ENCODE measurements at places on chromosomes 1 and 21. TPM values are rescaled to one million over a fixed set of nuclear protein-coding genes. Genes with fewer than 3 reads are reported as not detected.
A peak's percentile ranks its signal among the peaks of the same experiment; 100 is the strongest.

The WDTC1 gene
- 39.8 TPM for total RNA-seq

The COL6A2 gene
- total RNA-seq, result 0.67 TPM

- no peak for DNase-seq
These were observed 35.0 kb downstream of the ARHGEF10L start for GRCh38 chr1:17574516-17574915.

DNA sequence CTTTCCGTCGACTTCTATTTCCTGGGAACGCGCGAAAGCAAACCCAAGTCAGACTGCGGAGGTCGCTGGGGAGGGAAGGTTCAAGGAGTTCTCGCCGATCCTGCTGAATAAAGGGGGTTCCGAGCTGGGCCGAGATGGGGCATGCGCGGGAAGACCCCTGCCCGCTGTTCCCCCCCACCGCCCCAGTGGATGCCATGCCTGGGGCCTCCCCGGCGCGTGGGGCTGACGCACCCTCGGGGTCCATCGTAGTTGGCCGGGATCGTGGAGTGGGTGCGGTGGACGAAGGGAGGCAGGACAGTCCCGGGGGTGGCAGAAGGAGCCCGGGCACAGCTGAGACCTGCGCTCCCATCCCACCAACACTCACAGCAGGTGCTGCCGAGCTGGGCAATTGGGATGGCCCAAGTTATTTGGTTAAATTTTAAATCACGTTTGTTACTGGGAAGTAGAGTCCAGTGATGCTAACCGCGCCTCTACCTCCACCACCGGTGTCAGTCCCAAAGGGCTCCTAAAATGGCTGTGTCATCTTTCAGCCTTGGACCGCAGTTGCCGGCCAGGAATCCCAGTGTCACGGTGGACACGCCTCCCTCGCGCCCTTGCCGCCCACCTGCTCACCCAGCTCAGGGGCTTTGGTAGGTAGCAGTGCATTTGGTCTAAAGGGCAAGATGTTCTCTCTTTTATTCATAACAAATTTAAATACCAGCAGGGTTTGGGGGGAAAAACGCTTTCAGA, 801 bp downstream of the MX1 start:
- DNase-seq, result no peak

DNA sequence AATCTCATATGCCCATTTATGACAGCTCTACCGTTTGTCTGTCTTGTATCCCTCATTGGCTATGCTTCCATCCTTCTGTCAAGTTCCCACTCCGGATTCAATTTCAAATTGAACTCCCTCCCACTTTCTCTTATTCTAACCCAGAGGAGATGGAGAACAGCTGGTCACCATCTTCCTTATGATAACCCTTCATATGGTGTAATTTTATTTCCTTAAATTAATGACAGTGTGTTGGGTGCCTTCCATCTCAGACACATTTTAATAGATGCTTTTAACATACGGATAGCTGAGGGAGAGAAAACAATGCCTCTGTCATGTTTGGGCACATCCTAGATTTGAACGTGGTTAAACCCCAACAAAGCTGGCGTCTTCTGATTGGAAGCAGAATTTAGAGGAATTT, 103.0 kb upstream of the PLXNA2 start:
- no peak for DNase-seq

GRCh38 chr21:37564341-37564923, 197.9 kb downstream of the DYRK1A start:
- peak; percentile 99 for DNase-seq

The ATAD3A gene
- 20.7 TPM for total RNA-seq

DNA sequence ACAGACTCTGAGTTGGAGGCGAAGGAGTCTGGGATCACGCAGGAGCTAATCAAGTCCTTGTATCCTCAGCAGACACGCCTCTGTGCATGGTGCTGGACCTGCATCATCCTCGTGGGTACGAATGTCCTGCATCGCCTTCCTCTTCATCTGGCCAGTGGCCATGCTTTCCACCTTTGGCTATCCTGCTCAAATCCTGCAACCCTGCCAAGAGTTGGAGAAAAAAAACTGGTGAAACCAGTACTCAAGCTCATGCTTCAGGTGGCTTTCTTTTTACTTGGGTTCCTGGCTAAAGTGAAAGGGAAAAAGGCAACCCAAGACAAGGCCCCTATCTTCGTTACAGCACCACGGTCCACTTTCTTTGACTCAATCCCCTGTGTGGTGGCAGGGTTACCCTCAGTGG, 8.9 kb downstream of the SETSIP start:
- DNase-seq, result no peak

DNA sequence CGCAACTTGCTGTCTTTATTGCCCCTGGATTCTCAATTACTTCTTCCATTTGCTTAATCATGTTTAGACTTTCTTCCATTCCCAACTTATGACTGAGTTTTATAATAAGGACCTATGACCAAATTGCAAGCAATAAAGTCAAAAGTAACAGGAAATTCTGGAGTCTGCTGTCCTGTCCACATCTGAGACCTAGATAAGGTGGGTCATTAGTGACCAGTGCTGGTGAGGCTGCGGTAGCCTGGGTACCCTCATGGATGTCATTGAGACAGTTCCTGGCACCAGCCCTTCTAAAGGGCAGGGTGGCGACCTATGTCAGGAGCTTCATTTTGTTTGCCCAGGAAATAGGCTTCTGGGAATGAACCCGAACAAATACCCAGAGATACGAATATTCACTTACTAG, 30.6 kb upstream of the SSBP3 start:
- no peak for DNase-seq

The EFNA3 gene
- total RNA-seq, result 2.2 TPM

The CHD5 gene
- total RNA-seq, result 0.49 TPM

DNA sequence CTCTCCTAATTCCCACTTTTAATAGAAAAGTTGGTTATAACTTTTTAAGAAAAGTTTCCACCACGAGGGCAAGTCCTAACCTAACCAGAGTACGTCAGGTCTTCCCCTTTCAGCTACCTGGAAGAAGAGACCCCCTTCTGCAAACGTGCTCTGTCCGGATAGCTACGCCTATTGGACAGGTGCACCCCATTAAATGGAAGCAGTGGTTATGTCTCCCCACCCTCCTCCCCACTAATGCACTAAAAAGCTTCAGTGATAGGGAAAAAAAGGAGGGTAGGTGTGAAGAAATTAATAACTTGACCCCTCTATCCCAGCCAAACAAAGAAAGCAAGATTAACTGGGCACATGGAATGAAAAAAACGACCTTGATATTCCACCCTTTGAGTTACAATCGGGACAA, 7.7 kb downstream of the GLUL start:
- no peak for DNase-seq

DNA sequence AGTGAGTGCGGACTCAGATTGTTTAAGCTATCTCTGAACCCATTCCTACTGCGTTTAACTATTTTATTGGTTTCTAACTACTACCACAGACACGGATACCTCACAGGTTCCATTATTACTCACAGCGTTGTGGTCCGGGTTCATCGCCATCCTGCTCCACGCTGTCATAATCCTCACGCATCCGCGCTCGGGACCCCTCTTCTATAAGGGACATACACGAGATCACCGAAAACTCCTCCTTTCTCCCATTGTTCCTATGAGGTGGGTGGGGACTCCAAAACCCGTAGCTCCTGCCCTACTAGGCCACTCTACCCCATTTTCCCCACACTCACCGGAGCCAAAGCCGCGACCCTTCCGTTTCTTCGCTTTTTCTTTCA, 610 bp downstream of the RBM8A start:
- no peak for DNase-seq

GRCh38 chr1:6490181-6491080, 1.0 kb downstream of the PLEKHG5 start:
- DNase-seq, result peak; percentile 78

Measured in mammary epithelial cell (primary cell).